A549 (cell line): ENCODE measurements at places on chromosomes 6 and 20.

DNA sequence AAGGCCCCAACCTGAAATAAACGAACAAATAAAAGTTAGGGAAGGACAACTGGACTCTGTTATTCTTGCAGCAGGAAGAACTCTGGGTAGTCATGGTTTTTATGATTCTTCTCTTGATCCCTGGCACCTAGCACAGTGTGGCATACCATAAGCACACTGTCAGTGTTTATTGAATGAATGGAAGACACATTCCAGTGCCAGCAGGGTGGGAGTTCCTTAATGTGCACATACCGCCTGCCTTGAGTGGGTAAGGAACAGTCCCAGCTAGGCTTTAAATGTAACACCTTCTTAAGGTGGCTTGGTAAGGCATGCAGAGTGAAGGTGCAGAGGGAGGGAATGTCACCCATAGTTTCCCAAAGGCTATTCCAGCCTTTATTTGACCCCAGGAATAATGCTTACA, 162.9 kb upstream of the CEP162 start:
- DNase-seq = no peak

DNA sequence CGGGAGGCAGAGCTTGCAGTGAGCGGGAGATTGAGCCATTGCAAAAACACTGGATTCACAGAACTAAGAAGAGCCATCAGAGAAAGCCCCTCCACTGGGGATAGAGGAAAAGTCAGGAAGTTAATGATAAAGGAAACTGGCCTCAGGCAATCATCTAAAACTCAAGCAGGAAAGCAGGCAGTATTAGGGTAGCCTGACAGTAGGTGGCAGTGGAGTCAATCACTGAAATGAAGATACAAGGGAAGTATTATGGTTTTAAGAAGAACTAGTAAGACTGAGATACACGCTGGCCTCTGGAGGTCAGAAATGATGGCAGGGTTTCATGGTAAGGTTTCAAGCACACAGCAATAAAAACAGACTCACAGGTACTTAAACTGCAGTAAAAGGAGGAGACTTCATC, 578.3 kb downstream of the HACE1 start:
- no peak for DNase-seq

DNA sequence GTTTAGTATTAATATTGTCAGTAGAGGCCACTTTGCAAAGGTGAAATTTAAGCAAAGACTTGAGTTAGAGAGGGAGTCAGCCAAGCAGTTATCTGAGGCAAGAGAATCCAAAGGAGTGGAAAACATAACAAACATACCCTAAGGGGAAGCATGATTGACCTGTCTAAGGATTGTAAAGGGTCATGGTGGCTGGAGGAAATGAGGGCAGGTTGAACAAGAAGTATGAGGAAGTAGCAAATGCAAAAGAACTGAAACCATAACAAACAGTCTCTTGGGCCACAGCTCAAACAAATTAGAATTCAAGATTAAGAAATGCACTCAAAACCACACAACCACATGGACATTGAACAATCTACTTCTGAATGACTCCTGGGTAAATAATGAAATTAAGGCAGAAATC, 103.2 kb downstream of the FBXO5 start:
- DNase-seq = no peak

DNA sequence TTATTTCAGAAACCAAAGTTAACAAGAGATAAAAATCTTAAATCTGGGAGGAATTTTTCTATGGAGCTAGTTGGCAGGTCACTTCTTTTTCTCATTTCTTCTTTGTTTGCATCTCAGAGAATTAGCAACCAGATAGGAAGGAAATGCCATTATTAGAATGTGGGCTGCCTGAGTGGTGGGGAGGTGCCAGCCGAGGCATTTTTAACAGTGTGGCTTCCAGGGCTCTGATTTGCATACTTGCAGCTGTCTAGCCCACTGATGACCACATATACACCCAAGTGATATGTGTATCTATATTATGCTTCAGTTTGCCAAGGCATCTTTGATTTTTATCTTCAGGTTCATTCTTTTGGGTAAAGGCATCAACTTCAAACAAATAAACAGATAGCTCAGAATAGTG, 206.7 kb downstream of the CLIC5 start:
- no peak for DNase-seq

DNA sequence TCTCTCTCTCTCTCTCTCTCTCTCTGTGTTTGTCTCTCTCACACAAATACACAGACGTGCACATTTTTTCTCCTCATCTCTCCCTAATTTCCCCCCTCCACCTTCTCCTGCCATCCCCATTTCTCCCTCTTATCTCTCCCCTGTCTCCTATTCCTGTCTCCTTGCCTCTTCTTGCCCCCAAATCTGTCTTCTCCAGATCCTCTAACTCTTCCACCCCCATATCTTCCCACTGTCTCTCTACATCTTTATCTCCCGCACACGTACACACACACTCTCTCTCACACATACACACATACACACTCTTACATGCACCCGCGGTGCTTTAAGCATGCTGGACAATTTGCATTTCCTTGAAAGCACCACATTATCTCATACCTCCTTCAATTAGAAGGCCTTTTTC, 15.9 kb downstream of the KIZ start:
- no peak for DNase-seq

GRCh38 chr20:31555203-31555775, 41.0 kb downstream of the HM13 start:
- no peak for DNase-seq

DNA sequence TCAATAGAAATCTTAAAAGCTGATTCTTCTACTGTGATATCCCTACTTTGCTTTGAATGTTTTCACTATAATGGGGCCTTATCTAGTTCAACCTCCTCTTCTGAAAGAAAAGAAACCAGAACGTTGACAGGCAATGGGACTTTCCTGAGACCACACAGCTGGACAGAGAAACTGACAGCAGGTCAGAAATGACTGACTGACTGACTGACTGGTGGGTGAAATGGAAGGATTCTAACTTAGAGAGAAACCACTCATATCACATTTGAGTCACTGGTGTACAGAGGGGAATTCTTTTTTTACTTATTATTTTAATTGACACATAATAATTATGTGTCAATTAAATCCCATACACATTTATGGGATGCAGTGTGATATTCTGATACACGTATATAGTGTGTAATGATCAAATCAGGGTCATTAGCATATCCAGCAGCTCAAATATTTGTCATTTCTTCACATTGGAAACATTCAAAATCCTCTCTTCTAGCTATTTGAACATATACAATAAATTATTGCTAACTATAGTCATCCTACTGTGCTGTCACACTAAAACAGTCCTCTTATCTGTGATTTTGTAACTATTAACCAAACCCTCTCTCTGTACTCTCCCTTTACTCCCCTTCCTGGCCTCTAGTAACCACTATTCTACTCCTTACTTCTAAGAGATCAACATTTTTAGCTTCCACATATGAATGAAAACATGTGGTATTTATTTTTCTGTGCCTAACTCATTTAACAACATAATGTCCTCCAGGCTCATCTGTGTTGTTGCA, 64.8 kb upstream of the NRSN1 start:
- no peak for DNase-seq

- DNase-seq = no peak
Measured at GRCh38 chr6:34955442-34955841, 66.4 kb downstream of the ANKS1A start.

GRCh38 chr6:145962581-145962980, 1.6 kb downstream of the SHPRH start:
- DNase-seq = no peak

- DNase-seq = peak; percentile 66
Measured at GRCh38 chr6:33620856-33621710, at the start of gene ITPR3. Gene ITPR3 (plus strand): TSS chr6:33621322. CDS start chr6:33621603, 281 bp downstream.

DNA sequence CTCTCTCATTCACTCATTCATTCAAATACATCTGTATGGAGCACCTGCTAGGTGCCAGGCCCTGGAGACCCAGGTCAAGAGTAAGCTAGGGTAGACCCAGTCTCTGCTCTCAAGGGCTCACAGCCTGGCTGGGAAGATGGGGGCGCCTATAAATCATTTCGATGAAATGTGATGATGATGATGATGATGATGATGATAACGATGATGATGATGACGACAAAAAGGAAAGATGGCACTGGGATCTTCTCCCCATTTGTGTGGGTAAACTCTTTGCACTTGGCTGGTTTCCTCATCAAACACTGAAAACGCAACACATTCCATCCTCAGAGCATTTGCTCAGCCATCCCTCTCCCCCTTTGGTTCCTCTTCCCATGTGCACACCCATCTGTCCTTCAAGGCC, 188.0 kb upstream of the CDYL start:
- DNase-seq = no peak

- DNase-seq = no peak
Measured at GRCh38 chr20:33653900-33654596, 8.1 kb upstream of the C20orf144 start.

- peak; percentile 21 for DNase-seq
Measured at GRCh38 chr6:41503827-41504465, 42.2 kb upstream of the FOXP4 start.

- DNase-seq = no peak
Measured at GRCh38 chr6:3781504-3781903, 30.0 kb upstream of the PXDC1 start.

- DNase-seq = no peak
Measured at GRCh38 chr6:27834384-27834783, 77.8 kb downstream of the OR2B2 start.

DNA sequence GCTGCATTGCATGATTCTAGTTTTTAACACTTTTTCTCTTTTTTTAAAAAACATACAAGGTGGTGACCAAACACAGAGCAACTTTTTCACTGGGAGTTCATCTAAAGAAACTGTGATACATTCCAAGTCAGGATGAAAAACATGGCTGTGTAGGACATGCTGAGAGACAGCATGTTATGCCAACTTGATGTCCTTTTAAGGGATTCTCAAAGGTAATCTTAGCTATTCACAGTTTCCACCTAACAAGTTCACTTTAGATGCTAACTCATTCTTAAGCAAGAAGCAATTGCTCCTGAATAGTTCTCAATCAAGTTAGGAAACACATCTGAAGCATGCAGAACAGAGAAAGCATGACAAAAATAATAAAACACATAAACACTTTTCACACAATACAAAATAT, 3.3 kb downstream of the ASCC3 start:
- no peak for DNase-seq

- DNase-seq = no peak
Measured at GRCh38 chr20:57326667-57327455, 2.7 kb upstream of the SPO11 start.

- DNase-seq = no peak
Measured at GRCh38 chr6:133697666-133698065, 191.2 kb upstream of the TCF21 start.

GRCh38 chr6:35419417-35419816, 32.7 kb upstream of the FANCE start:
- DNase-seq = peak; percentile 16

- no peak for DNase-seq
Measured at GRCh38 chr20:37913567-37914366, 10.8 kb downstream of the VSTM2L start.

DNA sequence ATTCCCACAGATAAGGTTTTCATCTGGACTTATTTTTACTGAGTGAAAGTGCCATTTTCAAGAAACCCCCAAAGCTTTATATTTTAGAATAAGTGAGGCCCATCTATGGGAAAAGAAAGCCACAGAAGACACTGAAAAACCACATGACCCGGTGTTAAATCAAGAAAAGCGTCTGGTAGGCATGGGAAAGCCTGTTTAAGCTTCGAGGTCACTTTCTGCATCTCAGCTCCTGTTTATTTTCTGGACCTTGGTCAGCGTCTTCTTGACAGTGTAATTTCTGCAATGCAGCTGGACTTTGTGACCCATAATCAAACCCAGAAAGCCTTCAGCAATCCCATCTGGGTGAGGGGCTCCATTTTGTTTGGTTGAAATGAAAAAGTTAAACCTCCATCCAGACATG, 59.6 kb upstream of the NEDD9 start:
- no peak for DNase-seq

GRCh38 chr6:107083047-107083768, 32.1 kb downstream of the BEND3 start:
- no peak for DNase-seq

DNA sequence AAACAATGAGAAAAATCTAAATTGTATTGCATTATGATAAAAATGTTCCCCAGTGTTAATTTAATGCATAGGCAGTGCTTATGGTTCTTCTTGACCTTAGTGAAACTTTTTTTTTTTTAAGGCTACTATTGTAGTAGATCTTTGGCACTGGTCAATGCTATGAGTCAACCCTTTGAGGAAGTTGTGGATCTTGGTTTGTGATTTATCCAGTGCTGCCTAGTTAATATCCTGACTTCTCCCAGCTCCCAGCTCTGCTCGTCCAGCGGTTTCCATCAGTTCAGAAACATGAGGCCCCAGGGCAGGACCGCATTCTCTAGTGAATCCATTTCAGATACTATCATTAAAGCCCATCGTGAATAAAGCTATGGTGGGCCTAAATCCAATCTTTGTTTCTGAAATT, 364.5 kb upstream of the JARID2 start:
- DNase-seq = peak; percentile 23

GRCh38 chr6:121305957-121306607, 28.2 kb downstream of the TBC1D32 start:
- DNase-seq = peak; percentile 46

- DNase-seq = no peak
Measured at GRCh38 chr6:154993710-154994109, 1.4 kb upstream of the TIAM2 start.

- no peak for DNase-seq
Measured at GRCh38 chr6:26350858-26351543, 14.0 kb upstream of the BTN3A2 start.

DNA sequence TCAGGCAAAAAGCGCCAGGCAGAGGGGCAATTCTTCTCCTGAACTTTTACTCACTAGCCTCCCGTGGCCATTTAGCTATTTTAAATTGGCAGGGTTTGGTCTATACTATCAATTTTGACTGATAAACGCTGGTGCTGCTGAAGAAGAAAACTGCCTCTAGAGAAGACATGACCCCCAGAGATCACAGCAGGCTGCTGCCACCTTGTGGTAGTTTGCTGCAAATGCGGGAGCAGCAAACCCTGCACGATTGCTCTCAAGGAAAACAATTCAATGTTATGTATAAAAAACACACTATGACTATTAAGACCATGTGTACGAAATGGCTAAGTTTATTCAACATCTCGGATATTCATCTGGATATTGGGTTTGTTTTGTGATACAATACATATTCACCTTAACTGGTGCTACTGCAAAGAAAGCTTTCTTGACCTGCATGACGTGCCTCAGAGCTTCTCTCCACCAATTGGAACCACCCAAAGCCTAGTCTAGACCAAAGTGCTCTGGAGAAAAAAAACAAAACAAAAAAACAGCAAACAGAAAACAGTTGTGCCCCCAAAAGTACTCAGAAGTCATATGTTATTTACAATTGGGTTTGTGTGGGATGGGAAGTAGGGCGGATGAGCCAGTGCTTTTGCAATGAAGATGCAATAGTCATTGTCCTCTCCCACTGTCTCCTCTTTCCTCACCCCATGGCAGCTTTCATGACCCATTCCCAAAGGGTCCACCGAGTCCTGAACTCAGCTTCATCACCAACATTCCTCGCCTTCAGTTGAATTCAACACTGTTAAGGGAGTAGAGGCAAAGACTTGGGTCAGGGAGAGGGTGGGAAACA, 19.6 kb upstream of the IL17F start:
- DNase-seq = peak; percentile 21

GRCh38 chr6:6287415-6287814, 33.0 kb downstream of the F13A1 start:
- no peak for DNase-seq
